ENCODE measurements at places on chromosomes 5 and 9.

DNA sequence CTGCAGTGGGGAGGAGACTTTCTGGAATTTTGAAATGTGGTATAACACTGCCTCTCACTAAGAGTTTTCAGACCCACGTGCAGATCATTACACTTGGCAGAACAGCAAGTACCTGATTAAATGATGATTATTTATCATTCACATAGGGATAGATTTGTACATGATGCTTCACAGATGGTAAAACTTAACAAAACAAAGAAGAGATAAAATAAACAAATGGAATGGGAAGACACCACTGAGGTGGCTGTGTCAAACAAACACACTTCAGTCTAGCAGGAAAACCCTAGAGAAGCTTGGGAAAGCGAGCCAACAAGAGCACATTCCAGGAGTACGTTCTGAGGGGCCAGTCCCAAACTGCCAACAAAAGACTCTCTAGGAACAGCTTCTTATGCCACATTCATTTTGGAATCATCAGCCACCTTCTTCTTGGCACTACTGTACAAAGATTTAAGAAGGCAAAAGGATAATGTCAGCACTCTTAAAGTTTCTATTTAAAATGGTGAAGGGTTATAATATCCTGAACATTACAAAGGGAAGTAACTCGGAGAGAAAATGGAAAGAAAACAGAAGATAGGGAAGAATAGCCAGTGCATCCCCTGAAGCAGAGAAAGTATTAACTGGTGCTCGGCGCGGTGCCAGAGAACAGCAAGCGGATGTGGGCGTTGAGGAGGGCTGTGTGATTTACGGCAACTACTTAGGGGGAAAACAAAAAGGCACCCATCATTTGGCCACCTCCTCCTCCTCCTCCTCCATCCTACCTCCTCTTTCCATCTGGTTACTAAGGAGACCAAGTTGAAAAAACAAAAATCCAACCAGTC is 1.6 kb downstream of the MED27 start:
- peak; percentile 58 for DNase-seq

DNA sequence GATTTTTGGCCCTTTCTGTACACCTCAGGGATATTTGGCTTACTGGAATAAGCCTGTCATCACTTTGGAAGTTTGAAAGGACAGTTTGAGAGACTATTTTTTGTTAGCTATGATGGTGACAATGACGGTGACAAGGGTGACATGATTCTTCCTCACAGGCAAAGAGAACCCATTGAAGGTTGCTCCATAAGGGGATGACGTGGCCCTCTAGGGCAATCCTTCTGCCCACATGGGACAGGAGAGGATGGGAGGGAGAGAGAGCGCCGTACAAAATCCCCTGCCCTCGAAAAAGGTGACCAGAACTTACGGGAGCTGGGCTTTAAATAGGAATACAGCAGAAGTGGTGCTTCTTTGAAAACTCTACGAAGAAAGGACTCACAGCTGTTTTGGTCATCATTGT is 22.6 kb downstream of the HRH2 start:
- DNase-seq: no peak

DNA sequence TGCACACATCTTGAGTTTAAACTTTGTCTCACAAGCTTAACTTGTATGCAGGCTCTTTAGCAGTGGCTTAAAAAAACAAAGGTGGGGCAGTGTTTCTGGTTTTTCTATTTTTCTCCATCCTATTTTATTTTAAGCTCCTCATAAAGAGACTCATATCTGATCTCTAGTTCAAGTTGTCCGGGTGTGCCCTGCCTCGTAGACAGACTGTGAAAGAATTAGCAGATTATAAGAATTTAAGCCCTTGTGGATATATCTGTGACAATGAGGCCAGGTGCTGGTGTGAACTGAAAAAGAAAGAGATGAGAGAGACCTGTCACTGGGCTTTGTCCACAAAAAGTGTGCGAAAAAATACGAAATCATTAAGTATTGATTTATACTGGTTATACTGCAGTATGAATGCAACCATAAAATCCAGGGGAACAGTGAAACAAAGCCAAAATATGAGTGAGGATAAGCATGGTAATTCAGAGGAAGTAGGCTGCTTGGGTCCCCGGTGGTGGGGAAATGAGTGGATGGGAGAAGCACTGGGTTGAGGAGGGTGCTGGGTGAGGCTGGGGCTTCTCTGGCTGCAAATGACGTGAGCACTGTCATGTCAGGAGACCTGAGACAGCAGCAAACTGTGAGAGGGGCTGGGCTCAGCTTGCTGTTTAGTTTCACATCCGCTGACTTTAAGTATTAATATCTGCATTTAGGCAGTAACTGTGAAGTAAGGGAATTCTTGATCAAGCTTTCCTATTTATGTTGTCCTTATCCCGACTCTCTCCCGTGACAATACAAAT is 179.7 kb upstream of the ANKRD55 start:
- peak; percentile 46 for DNase-seq

- DNase-seq: no peak
These were observed 106.3 kb downstream of the PCSK5 start for GRCh38 chr9:75996726-75997125.

DNA sequence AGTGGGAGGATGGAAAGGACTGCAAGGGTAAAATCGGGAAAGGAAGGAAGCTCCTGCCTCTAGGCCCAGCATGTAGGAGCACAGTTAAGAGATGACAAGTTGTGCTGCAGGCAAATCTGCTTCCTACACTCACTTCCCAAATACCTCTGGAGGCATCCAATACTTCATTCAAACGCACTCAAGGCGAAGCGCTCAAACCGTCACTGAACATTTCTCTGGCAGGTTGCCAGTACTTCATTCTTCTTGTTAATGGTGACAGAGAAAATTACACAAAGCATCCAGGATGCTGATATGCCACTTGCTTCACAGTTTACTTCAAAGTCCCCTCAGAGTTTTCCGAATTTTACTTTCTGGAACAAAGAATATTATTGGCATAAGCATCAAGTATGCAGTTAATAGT is 59.8 kb downstream of the NREP start:
- no peak for DNase-seq

DNA sequence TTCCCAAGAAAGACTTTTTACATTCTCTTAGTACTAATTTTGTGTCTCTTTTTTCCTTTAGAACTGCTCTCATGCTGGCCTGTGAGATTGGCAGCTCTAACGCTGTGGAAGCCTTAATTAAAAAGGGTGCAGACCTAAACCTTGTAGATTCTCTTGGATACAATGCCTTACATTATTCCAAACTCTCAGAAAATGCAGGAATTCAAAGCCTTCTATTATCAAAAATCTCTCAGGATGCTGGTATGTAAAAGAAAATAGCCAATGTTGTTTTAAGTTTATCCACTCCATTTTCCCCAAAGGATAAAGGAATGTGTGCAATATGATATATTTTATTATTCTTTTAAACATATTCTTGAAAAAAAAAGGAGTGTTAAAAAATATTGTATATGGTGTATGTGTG is 27.3 kb upstream of the TTC23L start:
- DNase-seq: no peak

DNA sequence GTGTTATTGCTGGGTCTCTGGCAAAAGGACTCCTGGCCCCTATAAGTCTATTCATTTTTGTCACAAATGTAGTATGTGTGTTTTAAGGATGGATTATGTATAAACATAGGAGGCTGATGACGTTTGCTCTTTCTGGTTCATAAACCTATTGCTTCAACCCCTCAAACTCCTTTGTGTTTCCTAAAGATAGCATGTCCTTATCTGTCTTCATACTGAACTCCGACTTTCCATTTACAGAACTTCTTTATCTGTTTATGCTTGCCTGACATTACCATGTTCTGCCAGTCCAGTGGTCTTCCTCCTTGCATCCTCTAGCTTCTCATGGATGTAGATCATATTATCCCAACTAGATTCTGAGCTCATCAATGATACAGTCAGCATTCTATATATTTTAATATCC is 46.1 kb downstream of the ARHGEF28 start:
- no peak for DNase-seq

GRCh38 chr5:54867310-54867944 is 118.0 kb downstream of the ESM1 start:
- DNase-seq: peak; percentile 37

All from D341Med (cell line).